ENCODE measurements at places on chromosomes 12 and 14.

DNA sequence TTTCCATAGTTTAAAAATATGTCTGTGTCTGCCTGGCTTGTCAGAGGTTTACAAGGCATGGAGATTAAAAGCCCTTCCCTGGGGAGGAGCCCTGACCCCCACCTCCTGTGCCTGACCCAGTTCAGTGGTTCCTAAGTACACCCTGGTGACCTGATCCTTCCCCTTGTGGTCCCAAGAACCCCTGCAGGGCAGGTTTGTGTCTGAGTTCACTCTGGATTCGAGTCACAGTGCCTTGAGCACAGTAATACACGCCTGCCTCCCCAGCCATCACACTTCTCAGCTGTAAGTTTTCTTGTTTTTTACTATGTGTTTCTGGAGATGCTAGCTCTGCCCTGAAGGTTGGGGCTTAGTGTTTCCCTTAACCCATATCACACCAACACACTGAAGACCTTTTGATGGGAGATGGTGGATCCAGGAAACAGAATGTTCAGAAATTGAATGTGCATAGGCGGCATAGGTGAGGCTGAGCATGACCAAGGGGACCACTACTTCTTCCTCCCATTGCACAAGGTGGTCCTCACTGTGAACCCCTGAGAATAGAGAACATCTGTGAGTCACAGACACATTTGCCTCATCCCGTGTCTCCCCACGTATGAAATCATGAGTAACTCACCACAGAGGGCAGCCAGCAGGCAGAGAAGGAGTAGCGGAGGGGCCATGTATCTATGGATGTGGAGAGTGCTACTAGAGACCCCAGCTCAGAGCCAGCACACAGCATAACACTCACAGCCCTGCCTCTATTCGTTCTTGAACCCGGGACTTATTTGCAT lies 962.9 kb downstream of the TMEM121 start:
- no peak for DNase-seq

GRCh38 chr12:70290116-70290515 lies 46.9 kb downstream of the CNOT2 start:
- DNase-seq = no peak

GRCh38 chr12:46573347-46573658 lies 200.7 kb upstream of the SLC38A2 start:
- no peak for DNase-seq

- DNase-seq = no peak
These were observed 10.6 kb downstream of the GRIP1 start for GRCh38 chr12:66668311-66668710.

GRCh38 chr12:6279256-6279628 lies 31.2 kb upstream of the PLEKHG6 start:
- DNase-seq = no peak

GRCh38 chr14:103833711-103834110 lies 13.7 kb downstream of the PPP1R13B start:
- DNase-seq = no peak

- DNase-seq = peak; percentile 36
These were observed 43.4 kb upstream of the CFAP54 start for GRCh38 chr12:96445691-96446583.

DNA sequence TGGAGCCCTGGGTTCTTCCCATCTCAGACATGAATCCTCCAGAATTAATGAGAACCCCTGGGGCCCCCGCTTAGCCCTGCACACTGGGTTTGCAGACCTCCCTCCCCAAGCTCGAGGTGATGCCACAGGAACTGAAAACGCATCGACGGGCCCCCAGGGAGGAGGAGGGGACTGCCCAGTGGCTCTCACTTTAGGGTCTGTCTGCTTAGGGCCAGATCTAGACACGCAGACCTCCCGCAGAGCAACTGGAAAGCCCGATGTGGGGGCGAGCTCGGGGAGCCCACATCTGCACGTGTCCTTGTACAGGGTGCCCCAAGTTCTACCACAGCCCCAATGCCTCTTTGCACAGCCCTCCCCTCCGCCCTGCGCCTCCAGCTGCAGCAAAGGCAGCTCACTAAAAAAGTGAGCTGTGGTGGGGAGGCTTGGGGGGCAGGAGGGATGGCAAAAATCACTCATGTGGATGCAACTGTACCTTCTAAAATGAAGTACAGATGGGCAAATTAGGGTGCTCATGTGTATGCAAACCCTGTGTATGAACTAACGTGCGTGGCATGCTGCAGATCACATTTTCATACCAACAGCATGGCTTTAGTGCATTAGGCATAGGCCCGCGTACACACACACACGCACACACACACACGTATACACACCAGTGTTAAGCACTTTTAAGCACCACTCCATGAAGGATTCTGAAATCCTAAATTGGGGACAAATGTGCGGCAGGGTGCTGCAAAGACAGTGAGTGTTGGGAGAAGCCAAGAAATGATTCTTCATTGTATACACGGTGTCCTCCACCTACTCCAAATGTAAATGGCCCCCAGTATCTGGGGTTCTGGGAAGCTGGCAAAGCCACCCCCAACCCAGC lies 99.9 kb upstream of the MAP1LC3B2 start:
- DNase-seq = no peak

DNA sequence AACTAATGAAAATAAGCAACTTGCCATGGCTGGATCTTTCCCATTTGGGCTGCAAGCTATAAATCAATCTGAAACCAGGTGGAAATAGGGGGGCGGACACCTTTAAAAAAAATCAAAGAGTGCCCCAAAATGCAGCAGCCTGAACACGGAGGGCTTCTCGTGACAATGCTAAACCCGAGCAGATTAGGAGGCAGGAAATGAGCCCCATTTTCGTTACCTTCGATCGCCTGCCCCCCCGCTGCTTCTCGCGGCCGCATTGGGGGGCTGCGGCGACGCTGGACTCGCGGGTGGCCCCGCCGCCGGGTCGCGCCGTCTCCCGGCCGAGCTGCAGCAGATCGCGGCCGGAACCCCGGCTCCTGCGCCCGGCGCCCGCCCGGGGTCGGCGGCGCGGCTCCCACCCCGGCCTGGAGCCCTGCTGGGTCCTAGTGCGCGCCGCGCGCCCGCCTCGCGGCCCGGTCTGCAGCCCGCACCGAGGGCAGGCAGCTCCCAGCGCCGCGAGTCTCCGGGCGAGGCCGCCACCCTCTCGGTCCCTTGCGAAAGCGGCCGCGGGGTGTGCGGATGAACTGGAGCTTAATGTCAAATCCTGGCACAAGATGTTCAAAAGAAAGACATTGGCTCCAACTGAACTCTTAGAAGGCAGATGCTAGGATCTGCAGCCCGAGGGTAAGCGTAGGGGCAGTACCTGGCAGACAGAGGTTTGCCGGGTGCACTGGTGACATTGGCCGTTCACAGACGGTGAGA lies 201.9 kb upstream of the FOXN3 start:
- peak; percentile 50 for DNase-seq

- DNase-seq = no peak
These were observed 22.0 kb downstream of the GPR65 start for GRCh38 chr14:88026890-88027289.

GRCh38 chr12:107091989-107092641 lies 1.2 kb downstream of the CRY1 start:
- DNase-seq = no peak

DNA sequence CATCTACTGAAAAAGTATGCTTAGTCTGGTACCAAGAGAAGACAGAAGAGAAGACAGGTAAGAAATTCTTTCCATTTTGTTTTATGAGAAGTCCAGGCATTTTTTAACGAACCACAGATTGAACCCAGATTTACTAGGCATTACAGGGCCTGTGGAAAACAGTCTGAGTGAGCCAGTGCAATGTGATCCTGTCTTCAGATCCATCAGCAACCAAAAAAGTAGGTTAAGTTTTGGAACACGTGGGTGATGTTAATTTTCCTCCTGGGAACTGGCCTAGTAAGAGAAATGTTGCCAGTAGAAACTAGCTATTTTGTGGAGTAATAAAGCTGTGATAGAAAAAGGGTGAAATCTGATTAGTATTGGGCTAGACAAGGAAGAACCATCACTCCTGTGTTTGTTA lies 440.9 kb upstream of the SEL1L start:
- DNase-seq = no peak

- no peak for DNase-seq
These were observed 216.6 kb downstream of the AKAP6 start for GRCh38 chr14:32545506-32546210.

DNA sequence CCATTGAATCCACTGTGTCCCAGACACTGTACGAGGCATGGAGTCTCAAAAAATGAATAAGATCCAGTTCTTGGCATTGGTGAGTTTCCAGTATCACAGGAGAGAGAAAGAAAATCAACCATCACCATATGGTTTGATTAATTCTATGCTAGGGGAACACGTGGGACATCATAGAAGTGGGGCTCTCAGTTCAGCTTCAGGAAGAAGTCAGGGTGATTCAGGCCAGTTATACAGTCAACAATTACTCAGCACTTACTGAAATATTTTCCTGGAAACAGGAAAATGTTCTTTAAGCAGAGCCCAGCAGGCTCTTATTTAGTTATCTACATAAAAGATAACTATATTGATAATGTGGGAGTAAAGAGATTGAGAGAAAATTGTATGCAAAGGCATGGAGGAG lies 407.2 kb downstream of the NOVA1 start:
- DNase-seq = no peak

DNA sequence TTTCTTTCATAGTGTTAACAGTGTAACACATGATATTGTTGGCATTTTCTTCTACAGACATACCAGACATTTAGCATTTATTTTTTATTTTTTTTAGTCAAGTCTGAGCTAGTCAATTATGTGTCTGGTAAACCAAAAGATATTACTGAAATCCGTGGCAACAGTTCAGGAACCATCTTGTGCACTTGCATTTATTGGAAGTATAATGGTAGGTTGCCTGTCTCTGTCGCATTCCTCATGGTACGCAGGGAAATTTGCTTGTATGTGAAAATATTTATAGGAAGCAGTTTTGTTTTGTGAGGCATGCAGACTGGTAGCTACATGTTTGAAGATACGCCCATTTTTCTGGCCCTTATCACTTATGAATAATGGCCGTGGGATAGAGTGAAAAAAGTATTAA lies 186.1 kb upstream of the SLC38A2 start:
- no peak for DNase-seq

GRCh38 chr12:57001448-57001906 lies 4.9 kb downstream of the ZBTB39 start:
- peak; percentile 71 for DNase-seq

DNA sequence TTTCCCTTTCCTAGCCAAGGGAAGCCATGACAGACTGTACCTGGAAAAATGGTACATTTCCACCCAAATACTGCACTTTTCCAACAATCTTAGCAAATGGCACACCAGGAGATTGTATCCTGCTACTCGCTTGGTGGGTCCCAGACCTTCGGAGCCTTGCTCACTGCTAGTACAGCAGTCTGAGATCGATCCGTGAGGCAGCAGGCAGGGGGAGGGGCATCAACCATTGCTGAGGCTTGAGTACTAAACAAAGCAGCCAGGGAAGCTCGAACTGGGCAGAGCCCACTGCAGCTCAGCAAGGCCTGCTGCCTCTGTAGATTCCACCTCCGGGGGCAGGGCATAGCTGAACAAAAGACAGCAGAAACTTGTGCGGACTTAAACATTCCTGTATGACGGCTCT lies 218.8 kb downstream of the LRIG3 start:
- DNase-seq = no peak

GRCh38 chr14:29687071-29687765 lies 240.4 kb downstream of the PRKD1 start:
- DNase-seq = no peak

DNA sequence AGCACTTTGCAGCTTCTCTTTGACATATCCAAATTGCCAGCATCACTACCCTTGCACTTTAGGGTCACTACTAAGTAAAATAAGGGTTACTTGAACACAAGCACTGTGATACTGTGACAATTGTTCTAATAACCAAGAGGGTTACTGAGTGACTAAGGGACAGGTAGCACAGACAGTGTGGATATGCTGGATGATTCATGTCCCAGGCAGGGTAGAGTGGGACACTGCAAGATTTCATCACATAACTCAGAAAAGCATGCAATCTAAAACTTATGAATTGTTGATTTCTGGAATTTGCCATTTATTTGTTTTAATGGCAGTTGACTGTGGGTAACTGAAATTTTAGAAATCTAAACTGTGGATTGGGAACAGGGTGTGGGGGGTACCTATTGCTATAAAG lies 218.8 kb downstream of the KITLG start:
- DNase-seq = no peak

- no peak for DNase-seq
These were observed 203.1 kb downstream of the SLC2A13 start for GRCh38 chr12:39902821-39903220.

DNA sequence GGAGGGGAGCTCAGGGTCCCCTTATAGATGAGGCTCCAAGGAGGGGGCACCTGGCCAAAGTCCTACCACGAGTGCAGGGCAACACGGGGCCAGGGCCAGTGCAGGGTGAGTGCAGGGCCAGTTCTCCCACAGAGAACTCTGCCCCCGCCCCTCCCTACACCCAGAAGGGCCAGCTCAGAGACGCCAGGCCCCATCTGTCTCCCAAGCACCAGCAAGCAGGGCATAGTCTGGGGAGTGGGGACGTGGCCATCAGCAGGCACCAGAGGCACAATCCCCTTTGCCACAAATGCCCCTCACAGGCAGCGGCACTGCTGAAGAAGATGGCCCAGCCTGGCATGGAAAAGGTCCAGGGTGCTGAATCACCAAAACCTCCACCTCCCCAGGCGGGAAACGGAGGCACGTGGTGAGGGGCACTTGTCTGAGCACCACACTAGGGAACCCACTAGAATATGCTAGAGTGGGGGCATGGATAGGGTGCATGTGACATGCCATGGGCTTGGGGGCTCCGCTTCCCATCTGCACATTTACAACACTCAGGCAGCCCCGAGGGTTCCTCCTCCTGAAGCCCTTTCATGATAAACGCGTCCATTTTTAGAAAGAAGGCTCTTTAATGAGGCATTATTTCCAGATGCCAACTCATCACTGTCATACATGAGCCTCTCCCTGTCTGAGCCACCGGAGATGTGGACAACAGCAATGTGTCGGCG lies 17.8 kb downstream of the CCDC85C start:
- DNase-seq = no peak

GRCh38 chr12:65596514-65597091 lies 227.7 kb upstream of the HMGA2 start:
- no peak for DNase-seq

- DNase-seq = no peak
These were observed 176.9 kb upstream of the HIF1A start for GRCh38 chr14:61518403-61518802.

DNA sequence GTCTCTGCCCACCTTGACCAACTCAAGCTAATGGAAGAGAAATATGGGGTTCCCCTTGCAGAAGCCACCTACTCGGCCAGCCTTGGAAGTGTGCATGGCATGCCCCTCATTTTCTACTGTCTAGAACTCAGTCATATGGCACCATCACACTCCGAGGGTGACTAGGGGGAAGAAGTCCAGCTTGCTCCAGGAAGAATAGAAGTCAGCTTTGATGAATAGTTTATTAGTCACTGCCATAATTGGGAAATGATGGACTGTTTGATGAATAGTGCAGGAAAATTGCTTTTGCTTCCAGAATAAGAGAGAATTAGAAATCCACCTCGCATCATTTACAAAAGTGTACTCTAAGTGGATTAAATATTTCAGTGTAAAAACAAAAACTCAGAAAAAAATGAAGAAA lies 1030.6 kb downstream of the VRK1 start:
- DNase-seq = no peak

DNA sequence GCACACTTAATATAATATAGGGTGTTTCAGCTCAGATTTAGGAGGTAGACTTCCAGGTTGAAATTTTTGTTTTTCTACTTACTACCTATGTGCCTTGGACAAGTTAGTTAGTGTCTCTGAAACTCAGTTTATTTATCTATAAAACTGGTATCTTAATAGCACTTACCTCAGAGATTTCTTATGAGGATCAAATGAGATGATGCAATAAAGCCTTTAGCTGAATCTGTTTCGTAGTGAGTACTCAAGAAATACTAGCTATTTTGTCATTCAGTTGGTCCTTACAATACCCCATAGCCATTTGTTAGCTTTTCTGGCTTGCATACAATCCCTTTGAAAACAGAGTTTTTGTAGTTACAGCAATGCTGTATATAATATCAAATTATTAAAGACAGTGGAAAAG lies 497.0 kb downstream of the NRXN3 start:
- no peak for DNase-seq

Measured in stimulated activated naive CD4-positive, alpha-beta T cell treated with Interleukin-2 at 50 U/mL for 16 hours (primary cell).